RKO (cell line): ENCODE measurements at places on chromosomes 5 and 9.
A peak's percentile ranks its signal among the peaks of the same experiment; 100 is the strongest.

- no peak for DNase-seq
Observed at GRCh38 chr5:170493028-170493820, 10.6 kb upstream of the KCNIP1 start.

GRCh38 chr5:157710882-157711281 lies 20.3 kb upstream of the THG1L start:
- peak; percentile 73 for DNase-seq

GRCh38 chr9:109122726-109123621 lies 3.2 kb upstream of the TMEM245 start:
- no peak for DNase-seq

DNA sequence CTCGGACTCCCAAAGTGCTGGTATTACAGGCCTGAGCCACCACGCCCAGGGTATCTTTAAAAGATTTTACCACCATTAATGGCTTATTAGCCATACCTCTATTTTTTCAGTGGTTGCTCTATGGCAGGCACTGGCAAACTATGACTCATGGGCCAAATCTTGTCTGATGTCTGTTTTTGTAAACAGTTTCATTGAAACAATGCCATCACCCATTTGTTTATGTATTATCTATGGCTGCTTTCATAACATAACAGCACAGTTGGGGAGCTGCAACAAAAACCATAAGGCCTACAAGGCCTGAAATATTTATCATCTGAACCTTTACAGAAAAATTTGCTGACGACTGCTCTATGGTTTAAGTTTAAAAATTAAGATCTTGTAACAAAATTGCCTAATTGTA lies 66.8 kb downstream of the SLC38A9 start:
- no peak for DNase-seq

DNA sequence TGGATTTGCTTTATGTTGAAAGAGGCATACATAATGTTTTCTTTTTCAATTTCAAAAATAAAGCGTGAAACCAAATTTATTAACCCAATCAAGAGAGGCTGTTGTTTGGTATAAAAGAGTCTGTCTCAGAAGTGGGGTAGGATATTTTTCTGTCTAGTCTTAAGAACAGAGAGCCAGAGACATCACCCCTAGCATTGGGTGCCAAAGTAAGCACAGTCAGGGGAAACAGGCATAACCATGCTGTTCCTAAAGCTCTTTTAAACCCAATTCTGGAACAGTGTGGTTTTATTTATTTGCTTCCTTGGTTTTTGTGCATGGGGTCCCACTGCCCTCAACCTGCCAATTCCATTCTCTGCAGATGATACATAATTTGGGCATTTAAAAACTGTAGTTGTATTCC lies 88.2 kb downstream of the UBE2R2 start:
- DNase-seq, result no peak

- DNase-seq, result no peak
Observed at GRCh38 chr9:124510650-124511425, 3.6 kb upstream of the NR5A1 start.

GRCh38 chr5:90549729-90550275 lies 8.8 kb upstream of the ADGRV1 start:
- DNase-seq, result no peak

- DNase-seq, result no peak
Observed at GRCh38 chr9:98332405-98332831, 77.0 kb upstream of the TBC1D2 start.

DNA sequence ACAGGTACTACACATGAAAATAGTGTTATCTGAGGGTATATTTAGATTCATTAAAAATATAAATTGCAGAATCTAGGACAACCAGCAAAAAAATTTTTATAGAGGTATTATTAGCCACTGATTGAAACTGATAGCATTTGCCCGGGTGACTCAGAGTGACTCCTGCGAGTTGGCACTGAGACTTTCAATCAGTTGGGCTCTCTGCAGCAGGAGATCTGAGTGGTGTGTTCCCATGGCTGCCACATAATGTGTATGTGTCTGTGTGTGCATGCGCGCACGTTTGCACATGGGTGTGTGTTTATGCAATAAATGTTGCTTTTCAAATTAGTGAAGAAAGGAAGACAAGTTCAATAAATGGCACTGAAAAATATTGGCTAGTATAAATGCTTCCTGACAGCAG lies 100.1 kb upstream of the MRPS30 start:
- no peak for DNase-seq

GRCh38 chr5:91403438-91403837 lies 20.3 kb upstream of the ARRDC3 start:
- DNase-seq, result no peak

- DNase-seq, result no peak
Observed at GRCh38 chr9:29958469-29958868, 2385.2 kb upstream of the C9orf72 start.

DNA sequence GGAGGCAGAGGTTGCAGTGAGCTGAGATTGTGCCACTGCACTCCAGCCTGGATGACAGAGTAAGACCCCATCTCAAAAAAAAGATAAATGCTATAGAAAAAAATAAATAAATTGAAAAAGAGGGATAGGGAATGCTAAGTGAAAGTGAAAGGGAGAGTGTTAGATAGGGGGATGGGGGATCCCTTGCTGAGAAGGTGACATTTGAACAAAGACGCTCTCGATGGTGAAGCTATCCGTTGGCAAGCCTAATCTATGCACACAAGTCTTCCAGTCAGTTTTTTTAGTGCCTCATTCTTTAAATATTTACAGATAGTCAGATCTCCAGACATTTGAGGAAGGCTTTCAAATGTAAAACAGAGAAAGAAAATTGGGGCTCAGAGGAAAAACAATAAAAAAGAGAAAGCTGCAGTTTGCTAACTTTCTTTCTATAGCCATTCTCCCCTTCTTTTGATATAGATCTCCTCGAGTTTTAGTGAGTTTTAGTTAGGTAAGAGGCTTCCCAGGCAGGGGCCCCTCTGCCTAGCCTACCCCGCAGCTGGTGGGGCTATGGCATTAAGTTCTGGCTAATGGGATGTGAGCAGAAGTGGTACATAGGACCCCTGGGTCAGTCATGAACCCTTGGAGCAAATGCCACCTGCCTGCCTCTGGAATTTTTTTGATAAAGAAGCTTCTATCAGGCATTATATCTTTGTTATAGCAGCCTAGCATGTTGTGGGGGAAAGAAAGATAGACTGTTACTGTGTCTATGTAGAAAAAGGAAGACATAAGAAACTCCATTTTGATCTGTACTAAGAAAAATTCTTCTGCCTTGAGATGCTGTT lies 12.0 kb downstream of the GLRX start:
- no peak for DNase-seq

GRCh38 chr9:125544988-125545651 lies 161.9 kb downstream of the MAPKAP1 start:
- DNase-seq, result no peak

DNA sequence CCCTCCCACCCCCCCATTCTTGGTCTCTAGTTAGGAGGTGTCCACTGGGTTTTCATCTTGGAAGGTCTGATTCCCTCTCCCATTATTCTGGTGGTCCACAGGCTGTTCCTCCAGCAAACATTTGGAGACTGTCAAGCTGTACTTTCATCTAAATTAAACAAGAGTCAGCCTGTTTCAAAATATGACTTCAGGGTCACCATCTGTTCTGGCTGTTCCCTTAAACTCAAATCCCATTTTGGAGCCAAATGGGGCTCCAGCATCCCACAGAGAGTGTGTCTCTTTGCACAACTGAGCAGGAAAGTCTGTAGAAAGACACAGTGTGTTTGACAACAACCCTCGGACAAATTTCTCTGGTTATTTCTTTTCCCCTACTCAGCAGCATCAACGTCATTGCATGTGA lies 20.5 kb downstream of the COL15A1 start:
- DNase-seq, result no peak

- peak; percentile 2 for DNase-seq
Observed at GRCh38 chr9:80061940-80062339, 490.2 kb downstream of the TLE4 start.

DNA sequence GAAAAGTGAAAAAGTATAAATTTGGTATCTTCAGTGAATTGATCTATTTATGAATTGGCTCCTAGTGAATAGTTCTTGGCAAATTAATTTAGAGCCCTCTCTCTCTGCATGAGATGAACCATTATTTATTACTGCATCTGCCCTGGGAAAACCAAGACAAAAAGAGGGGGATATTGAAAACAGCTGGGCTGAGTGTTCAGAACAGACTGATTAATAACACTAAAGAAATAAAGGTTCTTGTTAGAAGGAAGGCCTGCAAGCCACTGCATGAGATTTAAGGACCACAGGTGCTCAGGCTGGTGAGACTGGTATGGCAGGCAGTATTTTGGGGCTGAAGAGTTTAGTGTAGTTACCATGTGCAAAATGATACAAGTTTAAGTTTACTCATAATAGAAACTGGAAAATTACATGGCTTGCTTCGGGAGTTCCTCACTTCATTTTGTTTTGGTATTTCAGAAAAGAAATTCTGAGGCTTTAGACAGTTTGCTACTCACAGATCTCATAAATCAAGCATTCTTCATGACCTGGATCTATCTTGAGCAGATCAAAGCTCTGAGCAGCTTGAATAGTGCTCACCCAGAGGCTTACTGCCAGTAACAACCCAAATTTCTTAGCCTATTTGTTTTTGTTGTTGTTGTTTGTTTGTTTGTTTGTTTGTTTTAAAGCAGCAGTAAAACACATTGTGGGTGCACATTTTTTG lies 56.1 kb downstream of the KIAA1958 start:
- DNase-seq, result no peak
